ENCODE measurements at places on chromosomes 16 and 17.

- no peak for DNase-seq
Measured at GRCh38 chr17:72282439-72283029, 161.7 kb downstream of the SOX9 start.

DNA sequence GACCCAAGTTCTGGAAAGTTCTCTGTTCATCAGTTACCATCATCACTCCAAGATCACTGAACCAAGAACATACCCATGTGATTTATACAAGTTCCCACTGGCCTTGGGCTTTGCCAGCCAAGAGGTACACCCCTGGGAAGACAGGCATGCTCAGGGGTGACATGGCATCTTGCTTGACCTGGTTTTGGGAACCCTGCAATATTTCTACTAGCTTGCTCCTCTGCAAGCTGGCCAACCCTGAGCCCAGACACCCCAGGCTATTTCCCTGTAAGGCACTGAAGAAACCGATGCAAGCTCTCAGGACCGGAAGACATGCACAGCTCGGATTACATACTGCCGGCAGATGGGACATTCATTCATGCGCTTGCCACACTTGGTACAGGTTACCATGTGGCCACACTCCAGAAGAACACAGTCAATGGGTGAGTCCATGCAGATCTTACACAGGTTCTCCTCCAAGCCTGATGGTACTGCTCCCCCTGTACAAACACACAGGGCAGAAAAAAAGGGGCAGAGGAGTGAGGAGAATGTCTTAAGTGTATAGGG is 31.4 kb downstream of the LIG3 start:
- DNase-seq, result no peak

DNA sequence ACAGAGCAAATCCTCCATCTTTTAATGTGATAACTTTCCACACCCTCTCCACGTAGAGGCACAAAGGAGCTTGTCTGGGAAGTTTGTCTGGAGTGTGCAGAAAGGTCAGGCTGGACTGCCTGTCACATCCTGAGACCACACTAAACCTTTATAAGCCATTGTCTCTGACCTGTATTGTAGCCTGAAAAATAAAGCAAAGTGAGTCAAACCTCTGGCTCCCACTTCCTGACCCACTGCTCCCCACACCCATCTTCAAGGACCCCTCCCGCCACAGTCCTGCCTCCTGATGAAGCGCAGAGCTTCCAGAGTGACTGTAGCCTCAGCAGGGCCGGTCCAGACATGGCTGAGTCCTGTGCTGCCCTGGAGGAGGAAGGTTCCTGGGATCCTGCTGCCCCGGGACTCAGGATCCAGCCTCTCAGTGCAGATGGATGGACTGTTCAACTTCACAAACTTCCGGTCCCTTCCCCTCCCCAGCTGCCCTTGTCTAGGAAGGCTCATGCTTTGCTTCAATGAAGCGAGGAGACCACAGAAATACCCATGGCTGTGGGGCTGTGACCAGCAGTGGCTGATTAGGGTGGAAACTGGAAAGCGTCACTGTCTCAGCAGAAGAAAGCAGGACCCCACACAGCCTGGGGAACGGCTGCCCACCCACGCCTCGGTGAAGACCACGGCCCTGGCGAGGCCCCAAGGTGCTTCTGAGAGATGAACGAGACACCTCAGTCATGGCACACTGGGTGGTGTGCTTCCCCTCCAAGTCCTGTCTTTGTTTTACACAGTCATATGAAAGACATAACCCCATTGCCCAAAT is 30.9 kb upstream of the CLEC18B start:
- DNase-seq, result no peak

DNA sequence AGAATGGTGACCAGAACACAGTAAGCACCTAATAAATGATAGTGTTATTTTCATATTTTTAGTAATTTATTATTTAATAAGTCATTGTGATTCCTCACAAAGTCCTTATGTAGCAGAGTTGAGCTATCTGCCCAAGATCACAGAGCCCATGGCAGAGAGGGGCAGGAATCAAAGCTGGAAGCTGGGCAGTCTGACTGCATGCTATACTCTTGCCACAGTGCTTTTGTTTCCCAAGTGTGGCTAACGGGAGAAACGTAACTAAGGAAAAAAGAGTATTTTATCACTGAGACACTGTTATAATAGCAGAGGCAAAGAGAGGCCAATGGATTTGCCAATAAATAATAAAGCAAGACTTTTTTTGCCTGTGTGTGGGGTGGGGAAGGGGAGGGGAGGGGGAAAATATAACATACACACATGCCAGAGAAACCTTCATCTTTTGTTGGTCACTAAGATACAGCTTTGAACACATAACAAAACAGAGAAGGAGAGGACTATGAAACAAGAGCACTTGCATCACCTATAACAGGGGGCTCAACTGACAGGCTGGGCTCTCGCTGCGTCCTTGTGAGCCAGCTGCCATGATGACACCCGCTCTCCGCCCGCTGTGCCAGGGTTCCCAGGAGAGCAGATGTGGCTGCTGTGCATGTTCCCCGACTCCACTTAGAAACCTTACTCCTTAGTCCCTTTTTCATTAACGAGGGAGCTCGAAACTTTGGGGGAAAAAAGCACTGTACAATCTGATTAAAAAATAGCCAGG is 10.1 kb downstream of the CSNK2A2 start:
- DNase-seq, result no peak

- DNase-seq, result no peak
Measured at GRCh38 chr17:73232587-73233373, 28.9 kb downstream of the CPSF4L start.

DNA sequence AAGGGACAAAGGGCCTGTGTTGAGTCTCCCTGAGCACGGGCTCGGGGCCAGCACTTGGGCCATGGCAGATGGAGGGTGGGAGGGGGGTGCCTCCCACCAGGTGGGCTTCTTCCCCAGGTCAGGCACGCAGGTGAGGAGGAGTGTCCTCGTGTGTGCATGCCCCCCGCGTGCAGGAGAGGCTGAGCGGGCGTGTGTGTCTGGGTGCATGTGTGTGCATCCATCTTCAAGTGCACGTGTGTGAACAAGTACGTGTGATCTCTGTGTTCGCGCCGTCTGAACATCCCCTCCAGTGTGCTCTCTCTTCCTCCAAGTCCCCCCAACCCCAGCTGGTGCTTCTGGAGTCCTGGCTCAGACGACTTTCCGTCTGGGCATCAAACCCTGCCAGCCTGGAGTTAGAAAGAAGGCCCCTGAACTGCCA is 2.7 kb upstream of the ZG16B start:
- no peak for DNase-seq

DNA sequence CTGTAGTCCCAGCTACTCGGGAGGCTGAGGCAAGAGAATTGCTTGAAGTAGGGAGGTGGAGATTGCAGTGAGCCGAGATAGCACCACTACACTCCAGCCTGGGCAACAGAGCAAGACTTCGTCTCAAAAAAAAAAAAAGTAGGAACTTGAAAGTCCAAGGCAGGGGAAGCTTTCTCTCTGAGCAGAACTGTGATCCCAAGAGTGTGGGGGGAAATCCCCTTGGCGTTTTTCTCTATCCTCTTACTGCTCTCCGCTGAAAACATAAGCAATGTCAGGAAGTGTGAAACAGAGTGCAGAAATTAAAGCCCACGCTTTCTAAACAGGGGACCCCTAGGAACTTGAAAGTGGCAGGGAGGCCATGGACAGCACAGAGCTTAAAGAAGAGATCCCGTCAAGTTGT is 9.8 kb upstream of the CMTM3 start:
- no peak for DNase-seq

GRCh38 chr17:67855504-67856324 is 30.4 kb downstream of the BPTF start:
- DNase-seq, result no peak

DNA sequence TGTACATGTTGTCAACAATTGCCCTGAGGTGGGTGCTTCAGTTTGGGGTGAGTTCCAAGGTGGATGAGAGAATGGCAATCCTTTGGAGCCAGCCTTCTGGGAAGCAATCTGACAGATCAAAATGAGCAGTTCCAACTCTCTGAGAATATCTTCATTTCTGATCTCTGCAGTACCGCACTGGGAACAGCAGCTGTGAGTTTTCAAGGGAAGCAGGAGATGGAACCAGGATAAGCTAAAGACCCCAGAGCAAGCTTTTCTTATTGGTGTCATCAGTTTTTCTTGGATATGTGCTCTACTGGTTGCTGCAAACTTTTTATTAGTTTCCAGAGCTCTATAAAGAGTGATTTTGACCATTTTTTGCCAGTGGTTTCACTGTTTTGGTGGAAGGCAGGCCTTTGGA is 94.7 kb downstream of the KCNJ12 start:
- DNase-seq, result no peak

GRCh38 chr17:75260641-75261335 is 618 bp downstream of the GGA3 start:
- DNase-seq, result no peak

- no peak for DNase-seq
Measured at GRCh38 chr17:80845863-80846671, 145.6 kb upstream of the CHMP6 start.

DNA sequence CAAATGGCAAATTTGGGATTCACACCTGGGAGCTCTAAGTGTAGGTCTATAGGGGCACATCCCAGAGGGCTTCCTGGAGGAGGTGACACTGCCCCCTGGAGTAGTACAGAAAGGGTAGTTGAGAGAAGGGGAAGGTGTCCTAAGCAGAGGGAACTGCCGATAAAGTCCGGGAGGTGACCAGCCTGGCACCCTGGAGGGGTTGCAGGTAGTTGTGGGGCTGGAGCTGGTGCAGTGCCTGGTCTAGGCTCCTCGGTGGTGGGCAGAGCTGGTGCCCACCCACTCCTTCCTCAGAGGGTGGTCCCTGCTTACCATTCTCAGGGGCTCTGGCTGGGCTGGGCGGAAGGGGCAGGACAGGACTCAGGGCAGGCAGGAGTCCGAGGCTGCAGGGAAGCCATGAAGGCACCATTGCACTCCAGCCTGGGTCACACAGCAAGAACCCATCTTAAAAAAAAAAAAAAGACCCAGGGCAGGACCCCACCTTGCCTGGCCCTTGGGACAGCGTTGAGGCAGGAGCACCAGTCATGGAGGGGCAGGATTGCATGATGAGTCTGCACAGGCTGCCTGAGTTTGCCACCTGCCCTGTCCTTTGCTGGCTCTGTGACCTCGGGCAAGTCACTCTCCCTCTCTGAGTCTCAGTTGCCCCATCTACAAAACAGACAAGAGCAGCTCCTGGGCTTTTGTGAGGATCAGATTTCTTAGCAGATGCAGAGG is 43.8 kb downstream of the LAT start:
- no peak for DNase-seq
